Activated naive CD4-positive, alpha-beta T cell treated with anti-CD3 and anti-CD28 coated beads, Interleukin-2, amount 50 U/mL, for 72 hours (primary cell): ENCODE measurements at places on chromosomes 3 and 15. TPM values are rescaled to one million over a fixed set of nuclear protein-coding genes. Genes with fewer than 3 reads are reported as not detected.

GRCh38 chr3:50450209-50450921, 53.1 kb downstream of the CACNA2D2 start:
- peak; percentile 54 for DNase-seq

DNA sequence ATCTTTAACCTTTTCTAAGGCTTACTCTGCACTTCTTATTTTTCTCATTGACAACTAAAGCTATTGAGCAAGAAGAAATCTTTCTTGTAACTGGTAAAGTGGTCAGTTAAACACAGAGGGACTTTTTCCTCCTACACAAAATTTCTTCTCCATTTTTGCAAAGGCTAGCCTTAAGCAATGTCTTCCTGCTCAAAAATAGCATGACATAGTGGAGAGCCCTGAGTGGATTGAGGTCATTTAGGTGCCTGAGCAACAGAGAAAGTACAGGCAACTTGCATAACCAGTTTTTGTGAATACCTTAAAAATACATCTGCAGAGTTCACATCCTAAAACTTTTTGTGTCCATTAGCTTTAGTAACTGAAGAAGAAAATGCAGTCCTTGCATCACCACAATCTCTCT, 144.7 kb upstream of the TTC14 start:
- no peak for DNase-seq

DNA sequence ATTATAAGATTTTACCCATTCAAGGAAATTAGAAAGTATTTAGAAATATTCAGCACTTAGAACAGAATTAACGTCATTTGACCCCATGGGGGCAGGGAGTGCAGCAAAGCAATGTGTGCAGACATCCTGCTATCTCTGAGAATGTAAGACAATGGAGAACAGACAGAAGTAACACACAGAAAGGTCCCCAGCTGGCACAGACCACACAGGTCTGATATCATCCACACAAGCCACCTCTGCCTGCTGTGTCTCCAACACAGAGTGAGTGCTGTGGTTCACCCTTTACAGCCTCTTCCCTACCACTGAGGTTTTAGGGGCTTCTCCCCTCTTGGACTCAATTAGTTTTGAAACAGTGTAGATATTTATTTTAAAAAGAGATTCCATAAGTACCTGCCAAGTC, 16.1 kb downstream of the TXNRD3 start:
- DNase-seq = no peak

DNA sequence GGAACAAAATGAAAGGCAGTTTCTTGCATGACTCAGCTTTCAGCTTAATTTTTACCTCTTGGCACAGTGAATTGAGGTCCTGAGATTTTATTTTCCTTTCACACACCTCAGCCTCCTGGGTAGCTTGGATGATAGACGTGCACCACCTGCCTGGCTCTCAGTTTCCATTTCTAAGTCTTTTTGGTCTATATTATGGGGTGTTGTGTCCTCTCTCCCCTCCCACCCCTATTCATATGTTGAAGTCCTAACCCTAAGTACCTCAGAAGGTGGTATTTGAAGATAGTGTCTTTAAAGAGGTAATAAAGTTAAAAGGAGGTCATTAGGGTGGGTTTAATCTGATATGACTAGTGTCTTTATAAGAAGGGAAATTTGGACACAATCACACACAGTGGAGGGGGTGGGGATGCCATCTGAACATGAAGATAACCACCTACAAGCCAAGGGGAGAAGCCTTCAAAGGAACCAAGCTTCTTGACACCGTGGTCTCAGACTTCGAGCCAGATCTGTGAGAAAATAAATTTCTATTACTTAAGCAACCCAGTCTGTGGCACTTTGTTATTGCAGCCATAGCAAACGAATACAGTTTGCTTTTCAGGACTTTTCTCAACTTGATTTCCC, 85.2 kb downstream of the STRIT1 start:
- no peak for DNase-seq

GRCh38 chr3:64264501-64265109, 39.3 kb upstream of the PRICKLE2 start:
- DNase-seq = no peak

DNA sequence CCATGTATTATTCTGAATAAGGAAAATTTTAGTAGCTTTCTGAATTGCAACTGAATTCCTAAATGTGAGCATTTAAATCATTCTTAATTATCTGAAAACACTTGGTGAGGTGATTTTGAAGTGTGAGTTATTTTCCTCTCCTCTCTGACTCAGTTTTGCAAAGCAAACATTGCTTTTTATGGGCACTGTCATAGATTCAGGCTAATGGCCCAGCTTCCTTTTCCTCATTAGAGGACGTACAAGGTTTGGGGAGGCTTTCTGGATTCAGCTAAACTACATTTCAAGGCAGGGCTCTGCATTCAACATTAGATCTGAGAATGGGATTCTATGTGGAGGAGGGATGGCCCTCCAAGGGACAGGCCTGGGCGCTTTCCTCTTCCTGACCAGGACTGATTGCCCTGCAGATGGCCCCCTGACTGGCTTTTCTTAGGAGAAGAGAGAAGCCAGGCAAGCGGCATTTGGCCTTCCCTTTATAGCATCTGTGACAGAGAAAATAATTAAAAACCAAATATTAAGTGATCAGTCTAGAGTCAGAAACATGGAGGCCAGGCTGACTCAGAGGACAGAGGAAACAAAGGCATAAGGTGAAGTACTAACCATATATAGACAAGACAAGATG, 53.0 kb upstream of the STXBP5L start:
- DNase-seq = no peak

DNA sequence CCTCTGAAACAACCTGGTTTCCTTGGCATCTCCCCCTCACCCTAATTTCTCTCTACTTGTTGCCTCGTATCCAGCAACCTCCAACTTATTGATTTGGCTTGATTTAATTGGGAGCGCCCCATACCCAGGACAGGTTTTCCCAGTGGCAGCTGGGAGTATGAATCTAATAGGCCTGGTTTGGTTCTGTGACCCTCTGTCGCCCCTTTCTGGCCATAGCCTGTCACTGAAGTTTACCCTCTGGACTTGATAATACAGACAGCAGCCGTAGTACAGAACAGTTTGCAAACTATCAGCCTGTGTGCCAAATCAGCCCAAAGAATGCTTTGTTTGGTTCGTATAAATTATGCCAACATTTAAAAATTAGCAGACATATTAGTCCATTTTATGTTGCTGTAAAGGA, 525.1 kb upstream of the GOLIM4 start:
- DNase-seq = no peak

- DNase-seq = no peak
Measured at GRCh38 chr15:40764629-40765103, 798 bp downstream of the GCHFR start.

GRCh38 chr3:100264242-100264641, 3.5 kb downstream of the TBC1D23 start:
- DNase-seq = no peak

GRCh38 chr15:50148362-50148963, 29.4 kb upstream of the ATP8B4 start:
- no peak for DNase-seq

GRCh38 chr3:145191543-145191942, 969.4 kb downstream of the PLOD2 start:
- DNase-seq = no peak

DNA sequence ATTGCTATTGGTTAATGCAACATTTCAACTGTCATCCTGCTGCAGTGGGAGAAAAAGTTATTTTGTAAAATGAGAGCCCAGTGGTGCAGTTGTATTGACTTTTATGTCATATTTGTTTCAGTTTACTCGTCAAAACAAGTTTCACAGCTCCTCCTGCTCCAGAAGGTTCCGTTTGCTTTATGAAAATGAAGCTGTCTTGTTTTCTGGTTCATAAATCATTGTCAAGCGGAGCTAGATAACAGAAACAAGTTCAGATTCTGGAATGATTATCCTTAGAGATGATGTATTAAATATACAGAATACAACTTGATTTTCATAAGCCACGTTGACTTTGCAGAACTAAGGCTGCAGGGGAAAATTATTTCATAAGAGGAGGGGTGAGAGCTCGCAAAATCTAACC, 970.5 kb upstream of the NR2F2 start:
- DNase-seq = no peak

DNA sequence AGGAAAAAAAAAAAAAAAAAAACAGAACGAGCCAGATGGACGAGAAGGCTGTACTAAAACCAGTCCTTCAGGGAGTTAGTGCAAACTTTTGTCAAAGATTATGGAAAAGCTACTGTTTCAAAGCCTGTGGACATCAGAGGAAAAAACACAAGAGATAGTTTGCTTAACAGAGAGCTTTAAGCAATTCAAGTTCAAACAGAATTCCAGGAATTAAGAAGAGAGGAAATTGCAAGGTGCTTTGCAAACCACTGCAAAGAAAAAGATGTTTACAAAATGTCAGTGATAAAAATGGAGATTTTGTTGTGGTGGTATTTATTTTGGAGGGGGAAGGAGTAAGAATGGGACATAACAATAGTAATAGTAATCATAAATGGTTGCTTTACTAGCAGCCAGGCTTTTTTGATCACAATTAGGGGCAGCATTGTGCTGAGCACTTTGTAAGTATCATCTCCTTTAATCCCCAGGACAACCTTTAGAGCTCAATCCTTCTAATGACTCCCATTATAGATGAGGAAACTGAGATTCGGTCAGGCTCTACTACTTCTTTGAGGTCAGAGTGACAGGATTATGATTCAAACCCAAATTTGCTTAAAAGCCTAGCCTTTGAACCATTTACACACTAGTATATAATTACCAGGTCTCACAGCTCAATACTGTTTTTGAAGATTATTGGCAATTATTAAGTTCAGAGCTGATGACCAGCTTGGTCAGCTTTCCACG, 22.4 kb upstream of the ARHGEF3 start:
- DNase-seq = no peak

GRCh38 chr15:36701336-36701735, 121.9 kb downstream of the CDIN1 start:
- no peak for DNase-seq

GRCh38 chr3:172447611-172448579, at the start of gene GHSR:
Gene GHSR (minus strand): TSS chr3:172448456. CDS start chr3:172448413, 43 bp downstream.
- DNase-seq = no peak

DNA sequence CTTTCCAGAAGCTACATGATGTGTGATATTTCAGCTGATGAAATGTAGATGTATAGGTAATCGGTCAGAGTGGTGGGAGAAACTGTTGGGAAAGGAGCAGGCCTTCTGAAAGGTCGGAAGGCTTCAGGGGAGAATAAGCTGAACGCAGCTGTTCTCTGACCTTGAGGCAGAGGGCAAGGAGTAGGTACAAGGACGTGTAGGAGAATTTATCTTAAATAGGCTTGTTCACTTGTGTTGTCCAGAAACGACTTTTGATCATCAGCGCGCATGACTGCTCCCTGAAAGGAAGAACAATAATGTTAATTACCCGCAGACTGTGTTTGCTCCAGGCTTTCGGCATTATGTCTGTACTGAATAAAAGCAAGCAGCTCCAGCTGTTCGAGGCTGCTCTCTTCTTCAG, 39.6 kb downstream of the GPR160 start:
- no peak for DNase-seq

DNA sequence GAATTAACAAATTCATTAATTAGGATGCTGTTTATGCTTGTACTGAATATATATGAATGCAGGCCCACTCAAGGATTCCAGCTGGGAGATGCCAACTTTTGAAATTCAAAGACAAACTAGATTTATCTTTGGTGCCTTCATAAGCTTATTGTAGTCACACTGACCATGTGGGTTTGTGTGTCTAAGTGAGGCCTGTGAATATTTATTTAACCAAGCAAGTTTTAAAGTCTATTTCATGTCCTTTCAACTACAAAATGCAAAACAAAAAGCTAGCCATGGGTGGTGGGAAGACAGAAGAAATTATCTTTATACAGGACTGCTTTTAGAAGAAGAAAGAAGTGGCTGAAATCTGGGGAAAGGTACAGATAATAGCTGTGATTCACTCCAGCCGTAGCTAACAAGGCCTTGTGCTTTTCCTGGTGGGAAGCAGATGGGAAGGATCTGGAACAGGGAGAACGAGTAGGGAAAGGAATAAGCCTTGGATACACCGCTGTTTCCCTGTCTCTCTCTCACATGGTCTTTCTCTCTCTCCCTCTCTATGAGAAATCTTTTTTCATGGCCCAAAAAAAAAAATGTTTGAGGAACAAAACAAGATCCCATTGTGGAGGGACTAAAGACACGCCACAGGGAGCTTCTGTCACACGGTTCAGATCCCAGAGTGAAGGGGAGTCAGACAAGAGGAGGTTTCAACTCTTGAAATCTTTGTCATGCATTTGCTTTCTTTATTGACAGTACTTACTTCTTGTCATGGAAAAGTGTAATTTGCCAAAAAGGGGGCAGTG, 225.5 kb downstream of the RORA start:
- no peak for DNase-seq

- no peak for DNase-seq
Measured at GRCh38 chr3:24433838-24434591, 60.6 kb downstream of the THRB start.

- no peak for DNase-seq
Measured at GRCh38 chr15:92429378-92430068, 35.8 kb downstream of the ST8SIA2 start.

GRCh38 chr3:24202071-24202470, 257.0 kb downstream of the NR1D2 start:
- DNase-seq = no peak

GRCh38 chr3:99878005-99878404, 60.3 kb downstream of the CMSS1 start:
- no peak for DNase-seq

- no peak for DNase-seq
Measured at GRCh38 chr15:83446904-83447709, at the start of gene SH3GL3. Gene SH3GL3 (plus strand): TSS chr15:83447341. CDS start chr15:83447534, 193 bp downstream.

DNA sequence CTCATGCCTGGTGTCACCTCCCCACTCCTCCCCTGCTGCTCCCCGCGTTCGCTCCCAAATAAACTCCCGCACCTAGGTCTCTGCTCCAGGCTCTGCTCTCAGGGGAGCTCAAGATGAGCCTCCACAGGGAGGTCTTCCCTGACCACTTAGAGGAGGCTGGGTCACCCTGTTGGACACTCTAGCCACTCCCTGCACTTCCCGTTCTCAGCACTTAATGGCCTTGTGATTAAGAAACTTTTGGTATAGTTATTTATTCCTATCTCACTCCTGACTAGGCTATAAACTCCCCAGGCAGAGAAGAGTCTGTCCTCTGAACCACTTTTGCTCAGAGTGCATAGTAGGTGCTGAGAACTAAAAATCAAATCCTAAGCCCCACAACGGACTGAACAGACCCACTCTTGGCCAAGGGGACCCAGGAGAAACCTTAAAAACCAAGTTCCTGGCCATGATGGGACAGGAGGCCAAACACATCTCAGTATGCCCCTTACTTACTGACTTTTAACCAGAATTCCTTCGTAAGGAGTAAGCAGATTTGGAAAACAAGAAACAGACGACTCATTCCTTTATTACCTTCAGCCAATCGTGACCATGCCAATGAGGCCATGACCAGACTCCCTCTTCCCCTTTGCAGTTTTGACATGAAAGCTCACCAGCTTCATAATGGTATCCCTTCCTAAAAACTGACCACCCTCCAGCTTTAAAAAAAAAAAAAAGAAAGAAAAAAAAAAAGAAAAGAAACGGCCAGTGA, 69.0 kb upstream of the HRH1 start:
- DNase-seq = no peak

The OR5K2 gene
- total RNA-seq = not detected

The FANCD2OS gene
- total RNA-seq = not detected

The GNB5 gene
- 20.5 TPM for total RNA-seq

The STARD9 gene
- total RNA-seq = 7.4 TPM

The SH2D7 gene
- total RNA-seq = not detected

The ZNF717 gene
- total RNA-seq = 13.8 TPM

The TNNC1 gene
- total RNA-seq = 6.6 TPM

The LTK gene
- total RNA-seq = 0.51 TPM

The MYLK gene
- total RNA-seq = 0.19 TPM

The INSYN1 gene
- not detected for total RNA-seq

The RTP3 gene
- total RNA-seq = not detected

The SLC6A11 gene
- not detected for total RNA-seq

The GOLGA8M gene
- total RNA-seq = 2.3 TPM

The POC1A gene
- total RNA-seq = 32.2 TPM

The AADACL2 gene
- not detected for total RNA-seq

The TM4SF18 gene
- not detected for total RNA-seq

The ARGFX gene
- total RNA-seq = not detected

The EOGT gene
- 13.7 TPM for total RNA-seq
